ENCODE measurements at places on chromosomes 5 and 9. TPM values are rescaled to one million over a fixed set of nuclear protein-coding genes. Genes with fewer than 3 reads are reported as not detected.

KIF4B gene
- 0.54 TPM for total RNA-seq

DNA sequence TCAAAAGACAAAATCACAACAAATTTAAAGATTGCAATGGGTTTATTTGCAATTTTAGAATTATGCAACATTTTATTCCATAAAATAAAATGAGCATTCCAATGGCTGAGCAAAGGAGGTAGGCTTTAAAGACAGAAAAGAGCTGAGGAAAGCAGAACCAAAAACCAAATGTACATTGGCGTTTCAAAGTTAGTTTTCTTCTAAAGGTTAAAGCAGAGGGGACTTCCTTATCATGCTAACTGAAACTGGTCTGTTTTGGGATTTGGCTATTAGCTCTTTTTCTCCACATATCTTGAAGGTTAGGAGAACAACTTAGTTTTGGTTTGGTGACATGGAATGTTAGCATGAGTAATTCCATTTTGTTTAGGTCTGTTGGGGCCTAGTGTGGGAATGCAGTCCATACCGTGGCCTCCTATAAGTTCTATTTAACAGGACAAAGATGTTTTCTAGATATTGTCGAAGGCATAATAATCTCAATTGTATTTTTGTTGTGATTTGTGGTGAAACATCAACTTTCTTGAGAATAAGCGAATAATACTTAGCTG is 20.3 kb downstream of the DCP2 start:
- DNase-seq: no peak

GRCh38 chr5:109105631-109106267 is 304.0 kb downstream of the PJA2 start:
- DNase-seq: no peak

DNA sequence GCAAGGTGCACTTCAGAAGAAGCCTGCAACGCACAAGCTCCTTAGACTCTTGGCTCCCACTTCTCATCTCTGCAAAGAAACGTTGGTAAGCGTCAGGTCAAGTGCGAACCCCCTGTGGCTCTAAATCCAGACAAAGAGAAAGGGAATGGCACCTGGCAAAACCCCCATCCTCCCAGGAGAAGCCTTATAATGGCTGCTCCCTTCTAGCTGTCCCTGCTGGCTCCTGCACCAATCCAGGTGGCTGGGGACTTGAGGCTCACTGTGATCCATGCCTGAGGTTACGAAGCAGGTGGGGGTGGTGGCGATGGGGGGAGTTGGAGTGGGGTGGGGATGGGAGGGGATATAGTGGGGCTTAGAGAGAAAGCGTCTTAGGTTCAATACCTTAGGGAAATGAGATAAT is 272.8 kb downstream of the DENND1A start:
- DNase-seq: no peak

- DNase-seq: peak; percentile 33
Measured at GRCh38 chr5:132557478-132558172, 848 bp downstream of the RAD50 start.
